A172 (cell line): ENCODE measurements at places on chromosomes 3 and 15.

GRCh38 chr3:134667956-134668355 lies 17.1 kb upstream of the KY start:
- no peak for DNase-seq

DNA sequence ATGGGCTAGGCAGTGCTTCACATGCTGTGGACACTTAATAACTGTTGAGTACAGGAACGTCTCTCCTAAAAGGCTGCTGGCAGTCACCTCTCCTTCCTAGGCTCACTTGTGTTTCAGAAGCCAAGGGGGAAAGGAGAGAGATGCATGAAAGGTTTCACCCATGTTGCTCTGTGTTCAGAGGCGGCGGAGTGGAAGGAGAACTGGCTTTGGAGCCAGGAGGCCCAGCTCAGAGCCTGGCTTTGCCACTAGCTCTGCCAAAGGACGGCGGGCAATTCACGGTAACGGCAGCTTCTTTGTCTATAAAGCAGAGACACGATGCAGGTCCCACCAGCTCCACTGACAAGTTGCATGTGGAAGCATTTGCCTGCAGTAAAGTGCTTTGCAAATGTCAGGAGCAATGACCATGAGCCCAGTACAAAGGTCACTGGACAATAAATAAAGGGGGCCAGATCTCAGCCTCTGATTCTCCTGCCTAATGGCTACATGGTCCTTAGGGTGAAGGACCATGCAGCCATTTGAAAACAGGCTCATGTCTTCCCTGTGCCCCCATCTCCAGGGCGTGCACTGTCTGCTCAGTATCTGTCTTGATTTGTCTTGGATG lies 171.7 kb upstream of the TLE3 start:
- no peak for DNase-seq

- DNase-seq, result peak; percentile 31
Observed at GRCh38 chr15:99967841-99968371, 234.7 kb upstream of the LYSMD4 start.

GRCh38 chr15:68580026-68580882 lies 1.5 kb downstream of the CORO2B start:
- DNase-seq, result no peak

DNA sequence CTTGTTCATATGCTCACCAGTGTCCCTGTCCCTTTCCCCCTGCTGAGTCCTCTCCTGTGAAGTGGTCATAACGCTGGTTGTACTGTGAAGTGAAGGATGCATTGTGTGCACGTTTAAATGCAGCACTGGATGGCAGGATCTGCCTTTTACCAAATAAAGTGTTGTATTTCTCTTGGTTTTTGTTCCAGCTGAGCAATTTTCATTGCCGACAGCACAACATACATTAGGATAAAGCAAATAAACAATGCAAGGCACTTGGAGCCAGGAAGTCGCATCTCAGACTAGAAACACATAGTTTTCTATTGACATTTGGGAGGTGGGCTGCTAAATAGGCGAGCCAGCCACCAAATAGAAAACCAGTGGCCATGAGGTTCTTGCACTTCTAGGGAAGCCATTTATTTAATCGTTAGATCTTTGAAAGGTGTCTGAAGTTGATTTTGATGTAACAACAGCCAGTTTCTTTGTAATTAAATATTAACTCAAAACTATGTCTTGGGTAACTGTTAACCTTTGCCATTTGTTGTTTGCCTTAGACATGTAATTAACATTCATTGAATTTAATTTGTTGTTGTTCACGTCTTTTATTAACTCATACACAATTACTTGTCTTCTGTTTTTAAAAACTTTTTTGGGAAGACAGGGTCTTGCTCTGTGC lies 185.3 kb downstream of the FNDC3B start:
- DNase-seq, result no peak

DNA sequence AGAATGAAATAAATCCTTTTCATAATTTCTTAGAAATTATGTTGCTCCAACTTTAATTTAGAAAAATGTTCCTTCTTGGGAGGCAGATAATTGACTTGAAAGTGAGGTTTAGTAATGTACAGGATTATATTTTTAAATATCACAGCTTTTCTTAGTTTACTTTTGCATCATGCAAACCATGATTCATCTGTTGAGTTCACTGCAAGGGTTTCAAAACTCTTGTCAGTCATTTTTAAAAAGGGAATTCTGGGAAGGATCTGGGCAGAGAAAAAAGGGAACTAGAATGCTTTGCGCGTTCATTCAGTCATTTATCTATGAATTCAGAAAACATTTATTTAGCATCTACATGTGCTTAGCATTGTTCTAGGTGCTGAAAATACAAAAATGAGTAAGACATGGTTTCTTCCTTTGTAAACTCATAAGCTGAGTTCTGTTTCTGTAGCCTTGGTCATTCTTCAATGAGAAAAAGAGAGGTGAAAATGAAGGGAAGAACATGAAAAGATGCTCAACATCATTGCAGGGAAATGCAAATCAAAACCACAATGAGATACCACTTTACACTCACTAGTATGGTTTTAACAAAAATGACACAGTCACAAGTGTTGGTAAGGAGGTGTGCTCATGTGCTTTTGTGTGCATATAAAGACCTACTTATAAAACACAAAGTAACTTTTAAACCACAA lies 209.1 kb downstream of the NR1D2 start:
- DNase-seq, result no peak
